ENCODE measurements at places on chromosomes 6 and 20. TPM values are rescaled to one million over a fixed set of nuclear protein-coding genes. Genes with fewer than 3 reads are reported as not detected.

The TENT5A gene
- total RNA-seq: 13.6 TPM

The ROMO1 gene
- total RNA-seq: 127 TPM

The HLA-DQA1 gene
- total RNA-seq: 19.9 TPM

- no peaks in the 10 kb centered on the region for H3K36me3 ChIP-seq
- DNase-seq: no peak
- peaks cover 19% of the 10 kb centered on the region for H3K4me1 ChIP-seq
- H3K27ac ChIP-seq: peak overlapping the region; percentile 5
- no peaks in the 10 kb centered on the region for H3K27me3 ChIP-seq
Measured at GRCh38 chr6:150633486-150633834, 33.8 kb downstream of the PLEKHG1 start.

The KCNG1 gene
- 0.08 TPM for total RNA-seq

- no peak overlapping the region for H3K4me3 ChIP-seq
- no peaks in the 10 kb centered on the region for H3K27me3 ChIP-seq
- no peaks in the 10 kb centered on the region for H3K4me1 ChIP-seq
- H3K27ac ChIP-seq: no peak overlapping the region
- H3K36me3 ChIP-seq: no peaks in the 10 kb centered on the region
Measured at GRCh38 chr6:91097364-91097763, 510.5 kb upstream of the MAP3K7 start.

The NRSN1 gene
- not detected for total RNA-seq

DNA sequence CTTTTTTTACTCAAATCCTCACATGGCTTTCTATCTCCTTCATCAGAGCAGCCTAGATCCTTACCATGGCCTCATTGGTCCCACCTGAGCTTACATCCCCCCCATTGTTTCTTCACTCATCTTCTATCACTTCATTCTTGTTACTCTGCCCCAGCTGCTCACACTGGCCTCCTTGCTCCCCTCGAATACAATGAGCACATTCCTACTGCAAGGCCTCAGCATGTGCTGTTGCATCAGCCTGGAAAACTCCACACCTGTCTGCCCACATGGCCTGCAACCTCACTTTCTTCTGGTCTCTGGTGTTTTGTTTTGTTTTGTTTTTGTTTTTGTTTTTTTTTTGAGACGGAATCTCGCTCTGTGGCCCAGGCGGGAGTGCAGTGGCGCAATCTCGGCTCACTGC is 212.6 kb downstream of the TBX18 start:
- H3K36me3 ChIP-seq: no peaks in the 10 kb centered on the region
- H3K4me1 ChIP-seq: no peaks in the 10 kb centered on the region
- no peaks in the 10 kb centered on the region for H3K27me3 ChIP-seq
- H3K27ac ChIP-seq: no peak overlapping the region

The NMBR gene
- not detected for total RNA-seq

DNA sequence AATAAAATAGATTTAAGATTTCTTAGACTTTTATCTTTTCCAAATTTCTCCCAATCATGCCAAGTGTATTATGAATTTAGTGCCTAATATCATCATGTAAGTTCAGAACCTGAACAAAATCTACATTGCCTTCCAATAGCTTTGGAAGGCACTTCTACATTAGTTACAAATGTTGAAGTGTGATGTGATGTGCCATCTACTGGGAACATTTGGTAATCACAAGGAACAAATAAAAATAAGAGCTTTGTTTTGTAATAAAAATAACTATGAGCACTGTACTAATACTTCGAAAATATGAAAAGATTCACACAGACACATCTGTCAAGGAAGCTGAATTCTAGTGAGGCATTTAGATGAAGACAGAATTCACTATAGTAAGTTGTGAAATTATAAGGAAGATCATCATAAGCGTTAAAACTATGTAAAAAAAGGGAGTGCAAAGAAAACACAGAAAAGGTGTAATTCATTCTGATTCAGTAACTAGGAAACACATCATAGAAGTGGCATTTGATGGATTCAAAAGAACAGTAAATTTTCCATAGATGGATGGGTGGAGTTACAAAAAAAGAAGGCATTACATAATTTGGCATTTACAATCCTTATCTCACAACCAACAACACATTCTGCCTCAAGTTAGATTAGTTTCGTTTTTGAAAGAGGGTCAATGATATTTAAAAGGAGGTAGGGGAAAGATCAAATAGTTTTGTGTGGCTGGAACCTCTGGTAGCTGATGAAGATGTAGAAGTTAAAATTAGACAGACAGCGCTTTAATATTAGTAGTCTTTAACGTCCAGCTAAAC is 161.0 kb downstream of the ASCC3 start:
- peaks cover 2% of the 10 kb centered on the region for H3K36me3 ChIP-seq
- peak overlapping the region; percentile 77 for H3K4me3 ChIP-seq
- no peaks in the 10 kb centered on the region for H3K27me3 ChIP-seq
- peaks cover 5% of the 10 kb centered on the region for H3K4me1 ChIP-seq
- peak overlapping the region; percentile 31 for H3K27ac ChIP-seq

The PACSIN1 gene
- 0.14 TPM for total RNA-seq

The RHAG gene
- total RNA-seq: not detected

DNA sequence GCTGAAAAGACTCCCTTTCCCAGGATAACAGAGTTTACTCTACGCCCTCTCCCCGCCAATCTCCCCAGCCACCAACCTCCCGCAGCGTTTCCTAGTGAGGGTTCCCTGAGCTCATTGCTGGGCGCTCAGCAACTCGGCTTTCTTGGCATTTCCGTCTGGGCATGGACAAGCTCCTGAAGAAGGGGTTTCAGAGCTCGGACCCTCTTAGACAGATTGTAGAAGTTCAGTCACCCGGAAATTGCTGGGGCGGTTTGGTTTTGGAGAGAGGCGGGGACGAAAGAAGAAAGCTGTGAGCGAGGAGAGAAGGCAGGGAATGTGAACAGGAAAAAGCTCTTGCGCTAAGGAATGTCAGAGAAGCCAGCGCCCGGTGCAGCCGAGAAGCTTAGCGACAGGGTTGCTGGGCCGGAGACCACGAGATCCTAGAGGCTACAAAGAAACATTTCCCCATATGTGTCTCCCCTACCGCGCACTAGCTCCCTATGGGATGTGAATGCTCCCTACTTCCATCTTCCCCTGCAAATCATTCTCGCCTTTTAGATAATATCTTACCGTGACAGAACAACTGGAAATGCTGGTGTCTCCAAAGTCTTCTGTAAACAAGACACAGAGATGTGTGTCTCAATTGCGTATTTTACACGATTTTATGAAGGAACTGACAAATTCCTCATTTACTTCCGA is 15.8 kb downstream of the POM121L2 start:
- no peak overlapping the region for H3K4me3 ChIP-seq
- H3K27me3 ChIP-seq: peaks cover 18% of the 10 kb centered on the region
- H3K36me3 ChIP-seq: no peaks in the 10 kb centered on the region
- H3K27ac ChIP-seq: no peak overlapping the region

- no peak for DNase-seq
- no peak overlapping the region for H3K27ac ChIP-seq
- no peaks in the 10 kb centered on the region for H3K27me3 ChIP-seq
- H3K4me3 ChIP-seq: no peak overlapping the region
Measured at GRCh38 chr6:3163248-3163594, 5.9 kb upstream of the TUBB2A start.

DNA sequence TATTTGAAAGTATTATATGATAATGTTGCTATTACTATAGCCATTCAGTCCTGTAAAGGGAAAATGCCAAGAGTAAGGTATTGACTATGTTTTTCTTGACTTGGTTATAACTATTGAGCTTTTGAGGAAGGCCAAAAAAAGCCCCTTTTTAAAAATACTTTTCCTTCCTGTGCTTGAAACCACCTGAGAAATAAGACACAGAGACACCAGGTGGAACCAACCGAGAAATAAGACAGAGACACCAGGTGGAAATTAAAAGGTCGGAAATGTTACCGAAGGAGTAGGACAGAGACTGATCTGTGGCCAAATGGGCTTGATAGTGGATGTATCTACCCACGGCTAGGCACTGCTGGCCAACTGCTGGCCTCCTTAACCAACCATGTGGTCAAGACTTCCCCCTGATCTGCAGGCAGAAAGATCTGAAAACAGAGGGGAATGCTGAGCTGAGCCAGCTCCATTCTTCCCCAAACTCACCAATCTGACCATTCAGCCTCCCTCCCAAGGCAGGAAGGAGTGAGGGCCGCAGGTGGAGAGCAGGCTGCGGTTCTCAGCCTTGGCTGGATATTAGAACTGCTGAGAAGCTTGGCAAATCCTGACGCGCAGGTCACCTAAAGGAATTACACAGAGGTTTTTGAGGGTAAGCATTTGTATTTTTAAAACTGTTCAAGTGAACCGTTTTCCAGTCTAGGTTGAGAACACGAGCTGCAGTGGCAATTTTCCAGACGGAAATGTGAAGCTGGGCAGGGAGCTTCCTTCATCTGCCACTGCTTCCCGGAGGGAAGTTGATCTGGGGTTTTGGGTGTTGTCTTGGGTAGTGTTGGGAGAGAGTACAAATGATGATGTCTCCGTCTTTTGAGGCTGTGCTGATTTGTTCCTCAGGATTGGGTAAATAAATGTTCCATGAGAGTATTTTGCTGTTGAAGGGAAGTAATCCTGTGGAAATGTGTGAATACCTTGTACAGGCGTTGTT is 121.7 kb upstream of the EXOC2 start:
- no peaks in the 10 kb centered on the region for H3K27me3 ChIP-seq
- no peak overlapping the region for H3K27ac ChIP-seq
- no peak overlapping the region for H3K4me3 ChIP-seq
- no peaks in the 10 kb centered on the region for H3K4me1 ChIP-seq
- DNase-seq: no peak
- H3K36me3 ChIP-seq: no peaks in the 10 kb centered on the region

DNA sequence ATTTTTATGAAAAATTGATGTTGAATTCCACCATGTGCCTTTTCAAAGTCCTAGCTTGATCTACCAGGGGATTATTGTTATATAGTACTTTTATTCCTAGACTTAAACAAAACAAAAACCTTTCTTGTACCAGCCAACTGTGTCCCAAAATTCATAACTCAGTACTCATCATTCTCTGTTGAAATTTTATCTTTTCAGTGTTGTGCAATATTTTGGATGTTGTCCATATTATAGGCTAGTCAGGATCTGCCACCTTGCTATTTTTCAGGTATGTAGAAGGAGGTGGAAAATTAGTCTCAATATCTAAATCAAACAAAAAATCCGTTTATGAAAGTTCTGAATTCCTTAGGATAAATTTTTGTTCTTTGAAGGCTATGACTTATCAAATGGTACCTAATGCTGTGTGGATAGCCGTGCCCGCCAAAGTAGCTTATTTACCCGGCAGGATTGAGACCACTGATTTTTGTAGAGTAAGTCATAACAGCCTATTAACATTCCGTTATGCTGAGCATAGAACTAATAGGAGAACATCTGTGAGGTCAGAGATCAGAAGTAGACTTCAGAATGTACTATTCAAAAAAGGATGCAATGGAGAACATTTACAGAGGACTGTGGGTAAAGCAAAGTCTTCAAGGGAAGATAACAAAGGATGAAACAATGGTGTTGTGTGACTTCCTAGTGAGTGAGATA is 304.7 kb downstream of the SOX4 start:
- H3K4me1 ChIP-seq: no peaks in the 10 kb centered on the region
- no peaks in the 10 kb centered on the region for H3K36me3 ChIP-seq
- DNase-seq: no peak
- no peak overlapping the region for H3K4me3 ChIP-seq

DNA sequence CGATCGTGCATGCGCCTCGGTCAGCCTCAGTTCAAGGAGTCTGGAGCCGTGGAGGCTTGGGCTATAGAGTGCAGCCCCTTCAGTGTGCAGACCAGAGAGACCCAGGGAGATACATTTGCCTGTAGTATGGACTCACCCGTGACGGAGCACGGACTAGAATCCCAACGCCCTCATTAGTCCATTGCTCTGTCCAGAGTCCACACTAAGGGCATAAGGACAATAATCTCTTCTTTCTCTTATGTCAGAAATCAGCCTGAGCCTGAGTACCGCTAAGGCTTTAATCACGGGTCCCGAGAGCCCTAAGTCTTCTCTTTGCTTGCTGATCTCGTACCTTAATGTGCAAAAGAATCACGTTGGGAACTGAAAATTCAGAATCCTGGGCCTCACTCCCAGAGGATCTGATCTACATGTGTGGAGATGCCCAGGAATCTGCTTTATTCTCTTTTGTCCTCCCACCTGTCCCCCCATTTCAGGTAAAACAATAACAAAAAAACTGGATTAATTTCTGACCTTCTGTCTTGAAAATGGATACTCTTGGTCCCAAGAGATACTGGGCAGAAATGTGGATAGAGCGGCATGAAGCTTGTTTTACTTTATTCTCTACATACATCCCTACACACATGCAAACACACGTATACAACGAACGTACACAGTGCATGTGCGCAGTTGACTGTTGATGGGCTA is 671 bp downstream of the BPHL start:
- peak overlapping the region; percentile 75 for H3K4me3 ChIP-seq
- H3K4me1 ChIP-seq: peaks cover 49% of the 10 kb centered on the region
- H3K36me3 ChIP-seq: peaks cover 2% of the 10 kb centered on the region
- peak overlapping the region; percentile 94 for H3K27ac ChIP-seq

The PLN gene
- total RNA-seq: 0.14 TPM

The TTPAL gene
- 39.7 TPM for total RNA-seq

DNA sequence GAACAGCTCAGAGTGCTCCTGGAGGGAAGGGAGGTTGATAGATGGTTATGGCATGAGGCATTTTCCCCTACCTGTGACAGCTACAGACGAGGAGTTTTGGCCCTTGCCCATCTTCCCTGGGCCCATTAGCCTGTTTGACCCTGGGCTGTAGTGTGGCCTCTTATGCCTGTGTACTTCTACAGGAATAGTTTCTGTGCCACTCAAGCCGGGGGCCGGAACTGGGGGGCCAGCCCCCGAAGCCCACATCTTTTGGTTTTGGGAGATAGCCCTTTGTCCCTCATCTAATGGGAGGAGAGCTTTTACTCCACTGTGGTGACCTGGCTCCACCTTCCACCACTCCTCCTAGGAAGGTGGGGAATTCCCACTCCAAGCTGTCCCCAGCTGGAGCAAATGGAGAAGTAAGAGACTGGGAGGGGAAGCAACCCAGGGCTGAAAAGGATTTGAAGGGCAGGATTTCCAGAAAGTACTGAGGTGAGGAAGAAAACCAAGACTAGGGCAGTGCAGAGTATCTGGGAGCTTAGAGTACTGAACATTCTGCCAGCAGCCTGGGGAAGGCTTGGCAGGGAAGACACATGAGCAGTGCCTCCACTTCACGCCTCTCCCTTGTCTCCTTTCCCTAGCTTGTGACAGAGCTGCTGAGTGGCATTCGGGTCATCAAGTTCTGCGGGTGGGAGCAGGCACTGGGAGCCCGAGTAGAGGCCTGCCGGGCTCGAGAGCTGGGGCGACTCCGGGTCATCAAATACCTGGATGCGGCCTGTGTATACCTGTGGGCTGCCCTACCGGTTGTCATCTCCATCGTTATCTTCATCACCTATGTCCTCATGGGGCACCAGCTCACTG is 6.9 kb downstream of the ABCC10 start:
- no peak for DNase-seq
- no peak overlapping the region for H3K27ac ChIP-seq
- H3K4me1 ChIP-seq: no peaks in the 10 kb centered on the region
- no peaks in the 10 kb centered on the region for H3K27me3 ChIP-seq
- H3K4me3 ChIP-seq: no peak overlapping the region

DNA sequence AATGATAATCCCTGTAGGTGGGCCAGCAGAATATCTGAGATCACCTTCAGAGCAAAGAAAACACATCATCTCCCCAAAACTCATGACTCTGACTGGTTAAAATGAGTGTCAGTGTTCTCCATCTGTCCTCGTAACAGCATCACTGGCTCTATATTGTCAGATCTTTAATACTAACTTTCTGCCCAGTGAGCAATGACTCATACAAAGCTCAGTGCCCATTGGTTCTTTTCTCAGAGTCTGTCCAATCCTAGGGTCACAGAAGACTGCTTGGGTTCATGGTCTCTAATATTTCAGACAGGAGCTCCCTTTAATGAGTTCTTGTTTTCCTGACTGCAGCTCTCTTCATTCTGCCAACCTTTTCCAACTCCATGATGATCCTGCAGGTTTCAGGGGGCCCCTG is 36.4 kb downstream of the HLA-DPB1 start:
- H3K4me3 ChIP-seq: no peak overlapping the region
- no peaks in the 10 kb centered on the region for H3K27me3 ChIP-seq
- H3K4me1 ChIP-seq: no peaks in the 10 kb centered on the region
- DNase-seq: no peak
